ENCODE measurements at places on chromosomes 5 and 9.
A peak's percentile ranks its signal among the peaks of the same experiment; 100 is the strongest.

DNA sequence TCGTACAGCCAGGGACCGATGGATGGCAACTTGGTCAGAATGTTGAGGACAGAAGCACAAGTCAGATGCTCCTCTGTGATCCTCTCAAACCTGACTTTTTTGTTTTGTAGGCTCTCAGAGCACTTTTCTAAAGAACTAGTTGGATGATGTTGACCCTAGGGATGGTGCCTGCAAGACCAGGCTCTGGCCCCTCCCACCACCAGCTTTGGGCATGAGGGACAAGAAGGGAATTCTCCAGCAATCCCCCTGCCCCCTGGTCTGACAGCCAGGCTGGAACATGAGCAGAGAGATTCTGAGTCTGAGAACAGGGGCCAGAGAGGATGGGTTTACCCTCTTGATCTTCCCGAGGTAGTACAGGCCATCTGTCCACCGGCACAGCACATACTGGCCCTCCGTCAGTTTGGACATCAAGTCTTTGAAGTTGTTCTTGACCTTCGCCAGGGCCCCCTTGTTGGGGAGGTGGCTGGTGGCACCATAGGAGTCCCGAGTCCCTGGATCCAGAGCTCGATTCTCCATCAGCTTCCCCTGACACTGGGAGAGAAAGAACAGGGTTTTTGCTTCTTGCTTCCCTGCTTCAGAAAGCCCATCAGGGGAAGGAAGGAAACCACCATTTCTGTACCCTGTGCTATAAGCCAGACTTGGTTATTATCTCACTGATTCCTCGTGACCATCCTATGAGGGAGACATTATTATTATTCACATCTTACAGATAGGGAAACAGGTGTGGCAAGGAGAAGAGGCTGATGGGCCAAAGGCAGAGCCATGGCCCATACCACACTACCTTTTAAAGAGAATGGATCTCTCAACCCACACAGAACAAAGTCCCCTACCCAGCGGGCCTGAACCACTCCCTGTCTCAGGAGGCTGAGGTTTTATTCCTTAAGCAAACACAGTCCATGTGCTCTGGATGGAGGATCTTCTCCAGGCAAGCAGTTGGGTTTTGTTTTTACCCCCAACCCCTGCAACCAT, 2.5 kb downstream of the PHF19 start:
- DNase-seq, result no peak

- DNase-seq, result no peak
Measured at GRCh38 chr5:40665635-40666298, 13.9 kb upstream of the PTGER4 start.

- no peak for DNase-seq
Measured at GRCh38 chr5:36028816-36029465, 37.7 kb downstream of the UGT3A2 start.

GRCh38 chr9:5191985-5192384, 6.5 kb upstream of the INSL6 start:
- no peak for DNase-seq

DNA sequence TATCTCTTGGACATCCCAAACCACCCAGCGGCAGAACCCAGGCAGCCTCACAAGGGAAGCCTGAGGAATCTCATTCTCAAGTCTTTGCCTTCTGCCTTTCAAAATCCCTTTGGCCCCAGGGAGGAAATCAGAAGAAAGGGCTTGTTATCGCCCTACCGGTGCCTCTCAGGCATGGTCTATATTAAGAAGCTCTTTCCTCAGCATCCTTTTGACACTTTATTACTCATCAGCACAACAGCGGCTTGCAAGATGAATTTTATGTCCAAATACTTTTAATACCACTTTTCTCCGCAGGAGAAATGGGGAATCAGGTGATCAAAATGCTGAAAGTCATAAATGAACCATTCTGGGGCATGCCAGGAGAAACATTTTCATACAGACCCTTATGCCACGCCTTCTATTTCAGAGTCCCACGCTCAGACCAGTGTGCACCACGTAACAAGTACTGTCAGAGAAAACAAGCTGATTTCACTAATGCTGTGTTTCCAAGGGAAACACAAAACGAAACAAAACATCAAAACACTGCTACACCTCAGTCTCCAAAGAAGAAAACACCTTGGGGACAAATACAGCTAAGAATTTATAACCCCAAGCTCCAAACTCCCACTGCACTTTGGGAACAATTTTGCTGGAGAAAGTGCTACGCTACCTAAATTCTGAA, 30.0 kb downstream of the RAPGEF1 start:
- DNase-seq, result no peak

DNA sequence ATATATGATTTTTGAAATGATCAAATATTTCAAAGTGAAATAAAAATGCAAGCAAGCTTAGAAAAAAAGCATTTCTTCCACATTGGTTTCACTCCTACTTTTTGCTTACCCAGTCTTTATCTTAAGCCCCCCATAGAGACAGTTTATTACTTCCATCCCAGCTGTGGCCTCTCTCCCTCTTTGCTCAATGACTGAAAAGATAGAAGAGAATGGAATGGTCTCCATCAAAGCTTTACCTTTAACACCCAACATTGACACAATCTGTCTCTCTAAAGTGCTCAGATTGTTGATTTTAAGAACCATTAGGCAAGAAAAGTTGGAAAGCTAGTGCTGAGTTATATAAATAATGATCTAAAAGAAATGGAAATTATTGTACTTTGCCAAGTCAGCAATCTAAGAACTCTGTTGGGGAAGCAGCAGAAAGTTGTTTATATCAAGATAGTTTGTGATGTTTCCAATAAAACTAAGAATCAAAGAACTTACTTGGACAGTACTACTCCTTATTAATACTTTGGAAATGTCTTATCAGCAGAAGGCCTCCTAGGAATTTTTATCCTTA, 277.5 kb upstream of the NREP start:
- no peak for DNase-seq

DNA sequence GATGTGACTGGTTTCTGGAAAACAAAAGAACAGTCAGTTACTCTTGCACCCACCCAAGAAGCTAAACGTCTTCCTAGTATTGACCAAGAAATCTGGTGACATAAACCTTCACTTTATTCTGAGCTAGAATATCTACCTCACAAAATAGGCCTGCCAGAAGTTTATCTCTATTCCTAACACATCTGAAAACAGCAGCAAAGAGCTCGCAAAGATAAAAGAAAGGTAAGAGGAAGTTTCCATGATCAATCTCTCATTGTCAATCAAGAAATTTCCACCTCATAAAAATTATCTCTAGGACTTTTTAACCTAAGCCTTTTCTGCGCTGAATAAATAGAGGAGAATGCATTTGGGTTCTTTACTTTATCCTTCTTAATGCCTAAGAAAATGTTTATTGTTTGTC, 17.3 kb upstream of the ZNF474 start:
- DNase-seq, result no peak

DNA sequence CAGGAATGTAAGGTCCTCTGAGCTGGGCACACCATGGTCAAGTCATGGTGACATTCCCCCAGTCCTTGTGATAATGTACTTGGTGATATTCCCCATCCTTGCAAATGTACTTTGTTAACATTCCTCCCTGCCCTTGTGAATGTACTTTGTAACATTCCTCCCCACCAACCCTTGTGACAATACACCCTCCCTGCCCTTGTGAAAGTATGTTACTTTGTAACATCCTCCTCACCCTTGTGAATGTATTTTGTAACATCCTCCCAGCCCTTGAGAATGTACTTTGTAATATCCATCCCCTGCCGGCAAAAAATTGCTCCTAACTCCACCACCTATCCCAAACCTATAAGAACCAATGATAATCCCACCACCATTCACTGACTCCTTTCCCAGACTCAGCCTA, 53.3 kb downstream of the RAPGEF6 start:
- no peak for DNase-seq

DNA sequence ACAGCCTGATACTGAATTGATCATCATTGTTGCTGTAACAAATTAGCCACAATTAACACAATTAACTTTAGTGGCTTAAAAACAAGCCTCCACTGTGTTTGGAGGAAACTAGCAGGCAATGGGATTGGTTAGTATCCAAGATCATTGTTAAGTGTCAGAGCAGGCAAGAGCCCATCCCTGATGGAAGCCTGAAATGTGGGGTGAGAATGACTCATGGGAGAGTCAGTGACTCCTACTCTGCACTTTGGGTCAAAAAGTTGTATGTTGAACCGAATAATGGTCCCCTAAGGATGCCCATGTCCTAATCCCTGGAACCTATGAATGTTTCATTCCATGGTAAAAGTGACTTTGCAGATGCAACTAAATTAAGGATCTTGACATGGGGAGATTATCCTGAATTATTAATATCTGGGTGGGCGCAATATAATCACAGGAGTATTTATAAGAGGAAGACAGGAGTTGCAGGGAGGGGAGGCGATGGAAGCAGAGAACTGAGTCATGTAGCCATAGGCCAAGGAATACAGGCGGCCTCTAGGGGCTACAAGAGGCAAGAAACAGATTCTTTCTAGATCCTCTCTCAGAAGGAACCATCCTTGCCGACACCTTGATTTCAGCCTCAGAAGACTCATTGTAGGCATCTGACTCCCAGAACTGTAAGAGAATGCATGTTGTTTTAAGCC, 28.8 kb downstream of the ALG2 start:
- no peak for DNase-seq

- peak; percentile 93 for DNase-seq
Measured at GRCh38 chr9:112333639-112334431, 416 bp upstream of the PTBP3 start.

DNA sequence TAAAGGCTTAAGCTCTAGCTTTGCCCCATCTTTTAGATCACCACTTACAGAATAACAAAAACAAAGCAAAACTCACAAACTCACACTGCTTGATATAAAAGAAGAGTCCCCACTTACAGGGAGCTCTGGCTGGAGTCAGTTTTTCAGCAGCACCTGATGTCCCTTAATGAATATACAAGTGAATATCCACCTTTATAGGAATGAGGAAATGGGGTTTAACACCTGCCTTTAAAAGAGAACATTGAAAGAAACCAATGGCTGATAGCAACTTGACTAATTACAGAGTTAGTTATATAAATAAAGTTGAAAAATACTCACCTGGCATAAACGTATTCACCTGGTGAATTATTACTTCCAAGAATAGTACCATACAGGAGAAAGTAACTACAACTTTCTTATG, 20.7 kb upstream of the PURA start:
- no peak for DNase-seq

GRCh38 chr5:9564752-9565151, 18.9 kb upstream of the SEMA5A start:
- DNase-seq, result no peak

- DNase-seq, result no peak
Measured at GRCh38 chr9:137454597-137455358, 4.4 kb downstream of the NSMF start.

- DNase-seq, result no peak
Measured at GRCh38 chr9:947985-948384, 28.5 kb upstream of the DMRT3 start.

- no peak for DNase-seq
Measured at GRCh38 chr5:23372177-23372576, 135.2 kb upstream of the PRDM9 start.

DNA sequence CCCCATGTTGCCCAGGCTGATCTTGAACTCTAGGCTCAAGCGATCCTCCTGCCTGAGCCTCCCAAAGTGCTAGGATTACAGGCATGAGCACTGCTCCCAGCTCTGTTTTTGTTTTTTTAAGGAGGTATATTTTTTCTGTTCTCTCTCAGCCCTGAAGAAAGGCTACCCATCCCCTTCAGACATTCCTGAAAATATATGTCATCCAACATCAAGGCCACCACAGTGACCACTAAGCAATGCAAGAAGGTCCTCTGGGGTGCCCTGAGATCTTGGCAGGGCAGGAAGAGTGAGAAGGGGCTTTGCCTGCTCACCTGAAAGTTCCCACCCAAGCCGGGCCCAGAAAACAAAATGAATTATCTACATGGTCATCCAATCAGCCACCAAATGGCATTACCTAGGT, 47.8 kb upstream of the IL17B start:
- no peak for DNase-seq

GRCh38 chr5:66542711-66543110, 53.5 kb upstream of the MAST4 start:
- DNase-seq, result no peak

- DNase-seq, result no peak
Measured at GRCh38 chr9:69391946-69392345, 66.9 kb downstream of the ENTREP1 start.

DNA sequence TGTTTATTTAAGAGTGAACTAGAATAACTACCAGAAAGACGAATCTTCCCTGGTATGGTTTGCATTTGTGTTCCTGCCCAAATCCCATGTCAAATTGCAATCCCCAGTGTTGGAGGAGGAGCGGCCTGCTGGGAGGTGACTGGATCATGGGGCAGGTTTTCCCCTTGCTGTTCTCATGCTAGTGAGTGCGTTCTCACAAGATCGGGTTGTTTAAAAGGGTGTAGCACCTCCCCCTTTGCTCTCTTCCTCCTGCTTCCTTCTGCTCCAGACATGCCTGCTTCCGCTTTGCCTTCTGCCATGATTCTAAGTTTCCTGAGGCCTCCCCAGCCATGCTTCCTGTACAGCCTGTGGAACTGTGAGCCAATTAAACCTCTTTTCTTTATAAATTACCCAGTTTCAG, 210.3 kb upstream of the TBC1D2 start:
- DNase-seq, result no peak

GRCh38 chr9:87683751-87684626, 41.9 kb upstream of the CTSL start:
- no peak for DNase-seq

DNA sequence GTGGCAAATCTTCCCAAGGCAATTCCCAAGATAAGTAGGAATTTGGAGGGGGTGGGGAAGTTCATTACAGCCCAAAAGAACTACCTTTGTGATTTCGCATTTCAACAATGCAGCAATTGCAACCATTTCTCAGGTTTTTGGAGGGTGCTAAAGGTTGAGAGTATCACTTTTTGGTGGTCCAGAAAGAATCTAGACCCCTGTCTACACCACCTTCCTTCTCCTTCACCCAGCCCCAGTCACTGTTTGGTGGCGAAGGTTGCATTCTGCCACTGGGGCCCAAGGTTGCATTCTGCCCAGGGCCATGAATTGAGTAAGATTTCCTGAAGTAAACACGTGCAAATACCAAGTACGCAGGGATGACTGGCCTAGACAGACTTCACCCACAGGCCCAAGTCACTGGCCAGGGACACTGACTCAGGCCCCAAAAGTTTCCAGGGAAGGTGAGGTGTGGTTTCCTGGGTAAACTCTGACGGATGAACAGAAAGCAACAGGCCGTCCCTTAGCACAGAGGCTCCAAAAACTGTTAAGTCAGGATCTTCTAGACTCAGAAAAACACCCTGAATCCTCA, 5.7 kb downstream of the PDE6A start:
- DNase-seq, result no peak

DNA sequence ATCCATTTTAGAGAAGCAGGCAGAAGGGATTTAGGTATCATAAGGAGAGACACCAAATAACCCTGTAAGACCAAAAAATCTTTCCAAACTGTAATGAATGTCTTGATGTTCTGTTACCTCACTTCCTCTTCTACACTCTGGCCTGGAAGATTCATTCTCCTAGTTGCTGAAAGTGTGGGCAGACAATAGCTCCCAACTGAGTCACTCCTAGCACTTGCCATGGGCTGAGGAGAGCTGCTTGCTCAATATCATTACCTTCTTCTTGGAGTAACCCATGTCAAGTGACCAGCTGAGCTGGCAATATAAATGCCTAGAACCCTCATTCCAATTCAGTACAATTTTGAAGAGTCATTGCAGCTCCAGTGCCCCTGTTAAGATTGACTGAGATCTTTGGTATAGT, 1985.5 kb upstream of the CDH6 start:
- DNase-seq, result no peak
